ENCODE measurements at places on chromosomes 1 and 21. TPM values are rescaled to one million over a fixed set of nuclear protein-coding genes. Genes with fewer than 3 reads are reported as not detected.

The PCAT6 gene
- total RNA-seq = 0.68 TPM

The VANGL2 gene
- 25.8 TPM for total RNA-seq

The CLCA4 gene
- total RNA-seq = 26.7 TPM

The CXADR gene
- total RNA-seq = 56.7 TPM

The PFKFB2 gene
- 35.8 TPM for total RNA-seq

The CR1L gene
- total RNA-seq = not detected

The CHML gene
- total RNA-seq = 14.5 TPM

The FAM72C gene
- total RNA-seq = not detected

The PDC gene
- total RNA-seq = not detected

The B3GALT2 gene
- total RNA-seq = not detected

The OR2C3 gene
- total RNA-seq = not detected

The NFYC gene
- total RNA-seq = 38.5 TPM

The KRTAP12-2 gene
- not detected for total RNA-seq

The LCE1E gene
- total RNA-seq = not detected

The LCE6A gene
- not detected for total RNA-seq

The CD101 gene
- total RNA-seq = 1.8 TPM

The TNFSF4 gene
- 1.4 TPM for total RNA-seq

The SPRR2F gene
- total RNA-seq = not detected

The CHRNB2 gene
- under 0.01 TPM for total RNA-seq
